GM12865 (cell line): ENCODE measurements at places on chromosomes 6 and 20.

GRCh38 chr6:31883676-31884075 is 4.9 kb upstream of the SLC44A4 start:
- DNase-seq = no peak

DNA sequence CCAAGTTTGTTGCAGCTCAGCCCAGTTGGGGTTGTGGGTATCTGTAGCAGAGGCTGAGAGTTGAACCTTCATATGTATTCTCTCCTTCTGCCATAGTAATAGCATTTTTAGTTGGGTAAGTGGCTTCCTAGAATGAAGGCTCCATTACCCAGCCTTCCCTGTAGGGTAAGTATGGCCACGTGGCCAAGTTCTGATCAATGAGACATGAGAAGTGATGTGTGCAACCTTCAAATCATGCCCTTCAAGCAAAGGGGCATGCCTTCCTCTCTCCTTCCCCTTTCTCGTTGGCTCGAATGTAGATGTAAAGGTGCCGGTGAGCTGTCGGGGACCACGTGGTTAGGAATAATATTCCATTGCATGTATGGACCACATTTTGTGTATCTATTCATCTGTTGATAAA is 12.7 kb upstream of the TRAF3IP2 start:
- no peak for DNase-seq

DNA sequence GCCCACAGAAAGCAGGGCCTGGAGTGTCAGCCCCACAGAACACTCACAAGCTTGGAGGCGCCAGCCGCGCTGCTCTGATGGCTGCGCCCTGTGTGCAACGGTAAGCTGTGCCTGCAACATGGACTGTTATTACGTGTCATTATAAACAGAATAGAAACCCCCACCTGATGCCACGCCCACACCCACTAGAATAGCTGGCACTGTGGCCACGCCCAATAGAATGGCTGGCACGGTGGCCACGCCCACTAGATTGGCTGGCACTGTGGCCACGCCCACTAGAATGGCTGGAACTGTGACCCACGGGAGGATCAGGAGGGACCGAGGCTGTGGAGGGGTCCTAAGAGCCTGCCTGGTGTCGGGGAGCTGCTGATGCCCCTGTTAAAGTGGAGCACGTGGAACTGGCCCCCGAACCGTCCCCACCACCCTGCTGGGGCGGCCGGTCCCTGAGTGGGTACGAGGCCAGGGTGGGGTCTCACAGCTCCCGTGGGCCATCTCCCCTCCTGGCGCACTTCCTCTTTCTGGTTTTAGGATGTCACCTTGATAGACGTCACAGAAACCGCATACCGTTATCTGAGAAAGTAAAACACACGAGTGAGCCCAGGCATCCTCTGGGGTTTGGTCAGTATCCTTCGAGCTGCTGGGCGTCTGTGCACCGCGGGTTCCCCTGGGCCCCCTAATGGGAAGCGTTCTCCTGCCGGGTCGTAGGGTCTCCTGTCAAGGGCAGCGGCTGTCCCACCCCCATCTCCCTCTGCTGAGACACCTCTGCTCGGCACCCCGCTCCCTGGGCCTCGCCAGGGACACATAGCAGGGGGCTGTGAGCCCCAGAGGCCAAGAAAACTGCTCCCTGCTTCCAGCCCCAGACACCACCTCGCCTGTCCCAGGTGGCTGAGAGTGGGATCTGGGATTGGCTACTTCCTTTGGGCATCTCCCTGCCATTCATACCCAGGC is 25.4 kb downstream of the SLC17A9 start:
- DNase-seq = peak; percentile 88

- no peak for DNase-seq
Measured at GRCh38 chr6:100620085-100620840, 155.5 kb upstream of the SIM1 start.

- no peak for DNase-seq
Measured at GRCh38 chr6:163148451-163149278, 265.9 kb upstream of the QKI start.

- DNase-seq = peak; percentile 84
Measured at GRCh38 chr6:144353871-144354314, 68.8 kb downstream of the UTRN start.

- DNase-seq = no peak
Measured at GRCh38 chr20:836190-836589, 2.7 kb downstream of the FAM110A start.

- DNase-seq = peak; percentile 18
Measured at GRCh38 chr6:16006681-16007080, 122.2 kb upstream of the MYLIP start.

DNA sequence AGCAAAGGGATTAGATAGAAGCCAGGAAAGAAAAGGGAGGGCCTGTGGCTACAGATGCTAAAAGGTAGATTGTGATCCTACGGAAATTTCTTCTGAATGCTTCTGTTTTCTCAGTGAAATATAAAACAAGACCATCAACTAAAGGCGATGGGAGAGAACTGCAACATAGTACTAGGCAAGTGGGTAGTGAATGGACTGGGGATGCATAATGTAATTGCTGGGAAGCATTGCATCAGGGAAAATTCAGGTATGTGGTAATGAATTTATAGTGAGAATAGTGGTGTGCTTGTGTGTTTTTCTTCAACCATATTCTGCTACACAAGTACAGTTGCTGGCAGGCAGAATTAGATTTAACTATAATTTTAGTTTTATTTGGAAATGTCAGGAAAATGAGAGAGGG is 156.6 kb downstream of the OPN5 start:
- no peak for DNase-seq

DNA sequence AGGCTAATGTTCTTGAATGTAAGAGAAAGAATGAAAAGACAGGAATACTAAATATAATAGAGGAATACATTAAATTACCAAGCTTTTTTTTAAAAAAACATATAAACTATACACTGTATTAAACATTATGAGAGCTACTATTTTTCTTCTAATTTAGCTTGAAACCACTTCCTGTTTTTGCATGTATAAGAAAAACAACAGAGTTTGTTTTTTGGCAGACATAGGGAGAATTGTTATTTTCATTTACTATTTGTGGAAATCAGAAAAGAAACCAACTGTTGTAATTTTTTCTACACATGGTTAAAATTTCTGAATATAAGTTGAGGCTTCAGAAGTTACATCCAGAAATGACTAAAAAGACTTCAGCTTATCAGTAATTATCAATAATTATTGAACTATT is 991.8 kb upstream of the GJE1 start:
- peak; percentile 38 for DNase-seq

DNA sequence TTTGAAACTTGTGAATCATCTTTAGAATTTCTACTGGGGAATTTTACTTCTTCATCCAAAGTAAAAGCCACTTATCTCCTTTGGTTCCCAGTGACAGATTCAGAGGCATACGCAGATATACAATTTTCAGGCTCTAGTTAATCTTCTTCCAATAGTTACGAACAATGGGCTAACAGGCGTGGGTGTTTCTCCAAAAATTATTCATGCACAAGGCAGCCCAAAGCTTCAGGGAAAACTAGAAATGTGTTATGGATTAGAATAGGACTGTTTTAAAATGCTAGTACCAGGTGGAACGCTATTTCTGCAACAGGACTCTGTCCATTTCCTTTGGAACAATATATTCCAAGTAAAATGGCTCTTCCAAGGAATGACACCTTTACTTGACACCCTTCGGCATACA is 102.2 kb downstream of the ZNF217 start:
- no peak for DNase-seq

DNA sequence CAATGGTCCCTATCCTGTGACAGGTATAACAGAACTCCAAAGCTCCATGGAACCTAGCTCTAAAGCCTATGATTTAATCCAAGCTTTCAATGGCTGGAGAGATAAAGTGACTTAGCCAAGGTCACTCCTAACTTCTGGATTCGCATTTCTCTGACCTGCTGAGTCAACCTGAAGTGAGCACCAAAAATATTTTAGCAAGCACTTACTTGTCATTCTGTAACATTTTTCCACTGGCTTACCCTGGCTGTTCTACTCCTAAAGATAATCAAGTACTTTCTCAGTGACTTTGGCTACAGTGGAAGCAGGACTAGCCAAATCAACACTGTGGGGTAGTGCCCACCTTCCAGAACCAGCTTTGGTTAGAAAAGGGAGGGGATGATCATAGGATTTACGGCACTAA is 188.3 kb downstream of the OGFRL1 start:
- no peak for DNase-seq

GRCh38 chr6:17385660-17386059 is 7.7 kb upstream of the CAP2 start:
- no peak for DNase-seq

- no peak for DNase-seq
Measured at GRCh38 chr6:107491138-107491609, 1.3 kb downstream of the SOBP start.

GRCh38 chr6:110662490-110663211 is 152.6 kb downstream of the CDK19 start:
- no peak for DNase-seq

GRCh38 chr6:113489952-113490746 is 367.0 kb upstream of the MARCKS start:
- DNase-seq = no peak

GRCh38 chr6:20708367-20709124 is 174.3 kb downstream of the CDKAL1 start:
- DNase-seq = peak; percentile 80

DNA sequence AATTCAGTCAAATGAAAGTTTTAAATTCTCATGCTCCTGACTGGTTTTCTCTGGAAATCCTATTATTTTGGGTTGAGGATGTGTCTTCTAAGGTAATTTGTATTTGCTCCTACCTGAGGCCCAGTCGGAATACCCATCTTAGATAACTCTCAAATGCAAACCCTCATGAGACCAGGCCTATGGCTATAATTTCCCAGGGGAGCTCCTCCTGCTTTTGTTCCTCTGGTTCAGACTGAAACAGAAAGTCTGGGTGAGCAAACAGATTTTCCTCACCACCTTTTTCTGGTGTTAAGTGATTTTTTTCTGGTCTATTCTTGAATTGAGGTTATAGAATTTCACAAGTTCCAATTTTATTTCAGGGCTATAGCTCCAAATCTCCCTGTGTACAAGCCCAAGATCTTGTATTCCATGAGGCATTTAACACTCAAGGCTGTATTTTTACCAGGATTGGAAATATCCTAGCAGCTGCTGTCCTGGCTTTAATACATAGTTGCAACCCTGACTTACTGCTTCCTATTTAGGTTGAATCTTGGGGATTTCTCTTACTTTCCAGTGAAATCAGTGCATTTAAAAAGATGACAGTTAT is 169.1 kb upstream of the PTCHD4 start:
- DNase-seq = no peak

- no peak for DNase-seq
Measured at GRCh38 chr6:151413372-151414145, 22.2 kb upstream of the ZBTB2 start.

- DNase-seq = no peak
Measured at GRCh38 chr20:23155141-23155590, 69.0 kb upstream of the CD93 start.

GRCh38 chr6:451847-452246 is 60.3 kb downstream of the IRF4 start:
- DNase-seq = no peak

GRCh38 chr20:1568163-1568490 is 10.6 kb upstream of the SIRPD start:
- DNase-seq = no peak

DNA sequence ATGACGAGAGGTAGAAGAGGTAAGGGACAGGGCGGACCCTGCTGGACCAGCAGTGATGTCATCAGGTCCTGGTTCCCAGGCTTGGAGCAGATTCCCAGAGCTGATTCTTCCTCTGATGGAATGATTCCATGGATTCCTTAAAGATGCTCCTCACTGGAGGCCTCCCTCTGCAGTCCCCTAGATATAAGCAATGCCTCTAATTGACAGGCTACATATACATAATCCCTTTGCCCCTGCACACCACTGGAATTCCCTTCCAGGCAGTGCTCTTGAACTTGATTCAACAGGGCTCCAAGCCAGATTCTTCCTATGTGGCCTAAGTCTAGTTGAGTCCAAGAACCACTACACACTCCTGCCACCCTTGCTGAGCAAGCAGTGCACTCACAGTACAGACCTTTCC is 52.3 kb upstream of the L3MBTL3 start:
- DNase-seq = no peak

DNA sequence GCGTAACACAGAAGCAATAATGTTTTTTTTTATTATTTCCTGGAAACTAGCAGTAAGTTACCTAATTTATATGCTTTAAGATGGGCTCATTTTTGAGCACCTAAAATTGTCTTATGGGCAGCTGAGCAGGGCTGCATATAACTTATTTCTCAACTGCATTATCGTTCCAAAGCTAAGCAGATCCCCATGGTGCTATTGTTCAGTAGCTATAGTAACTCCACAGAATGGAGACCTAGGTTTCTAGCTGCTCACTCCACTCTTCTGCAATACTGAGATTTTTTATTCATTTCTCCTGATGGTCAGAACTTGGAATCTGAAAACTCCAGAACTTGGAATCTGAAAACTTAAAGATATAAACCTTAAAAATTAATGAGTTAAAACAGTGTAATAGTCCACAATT is 18.7 kb downstream of the CRISP1 start:
- DNase-seq = no peak

DNA sequence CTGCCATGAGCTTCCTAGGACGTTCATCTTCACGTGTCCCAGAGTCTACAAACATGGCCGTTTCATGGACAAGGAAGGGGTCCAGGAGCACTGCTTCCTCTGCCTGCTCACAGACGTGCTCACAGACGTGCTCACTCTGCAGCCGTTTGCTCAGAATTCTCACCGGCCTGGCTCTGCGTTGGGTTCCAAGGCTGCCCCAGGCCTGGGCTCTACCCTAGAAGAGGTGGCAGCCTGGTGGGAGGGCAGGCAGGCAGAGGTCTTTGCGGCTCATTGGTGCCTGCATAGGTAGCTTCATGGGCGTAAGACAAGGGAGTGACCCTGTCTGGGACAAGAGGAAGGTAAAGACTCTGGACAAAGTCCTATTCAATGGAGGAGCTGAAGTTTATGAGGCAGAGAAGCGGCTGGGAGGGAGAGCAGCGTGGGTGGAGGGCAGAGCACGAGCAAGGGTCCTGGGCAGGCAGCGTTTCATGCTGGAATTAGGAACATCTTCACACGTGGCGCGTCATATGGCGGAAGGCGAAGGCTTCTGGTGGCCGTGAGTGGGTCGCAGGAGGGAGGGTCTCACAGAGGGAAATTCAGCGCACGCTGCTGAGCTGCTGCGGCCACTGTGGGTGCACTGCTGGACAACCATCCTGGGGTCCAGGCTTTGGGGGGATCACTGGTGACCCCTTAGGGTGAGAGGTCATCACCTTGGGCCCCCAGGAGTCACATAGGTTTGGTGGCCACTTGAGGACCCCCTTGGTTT is 138.2 kb downstream of the PHACTR3 start:
- no peak for DNase-seq

DNA sequence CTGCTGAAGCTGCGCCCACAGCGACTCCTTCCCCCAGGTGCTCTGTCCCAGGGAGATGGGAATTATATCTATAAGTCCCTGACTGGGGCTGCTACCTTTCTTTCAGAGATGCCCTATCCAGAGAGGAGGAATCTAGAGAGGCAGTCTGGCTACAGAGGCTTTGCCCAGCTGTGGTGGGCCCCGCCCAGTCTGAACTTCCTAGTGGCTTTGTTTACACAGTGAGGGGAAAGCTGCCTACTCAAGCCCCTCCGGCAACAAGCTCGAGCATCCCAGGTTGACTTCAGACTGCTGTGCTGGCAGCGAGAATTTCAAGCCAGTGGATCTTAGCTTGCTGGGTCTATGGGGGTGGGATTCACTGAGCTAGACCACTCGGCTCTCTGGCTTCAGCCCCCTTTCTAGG is 152.5 kb upstream of the MAP3K7 start:
- DNase-seq = no peak

GRCh38 chr20:63580796-63581461 is 6.9 kb upstream of the HELZ2 start:
- DNase-seq = peak; percentile 80

GRCh38 chr6:42389736-42390135 is 62.0 kb downstream of the TRERF1 start:
- peak; percentile 27 for DNase-seq

- DNase-seq = no peak
Measured at GRCh38 chr6:146879406-146880117, 280.8 kb downstream of the ADGB start.
